ENCODE measurements at places on chromosomes 2 and 18. TPM values are rescaled to one million over a fixed set of nuclear protein-coding genes. Genes with fewer than 3 reads are reported as not detected.

DNA sequence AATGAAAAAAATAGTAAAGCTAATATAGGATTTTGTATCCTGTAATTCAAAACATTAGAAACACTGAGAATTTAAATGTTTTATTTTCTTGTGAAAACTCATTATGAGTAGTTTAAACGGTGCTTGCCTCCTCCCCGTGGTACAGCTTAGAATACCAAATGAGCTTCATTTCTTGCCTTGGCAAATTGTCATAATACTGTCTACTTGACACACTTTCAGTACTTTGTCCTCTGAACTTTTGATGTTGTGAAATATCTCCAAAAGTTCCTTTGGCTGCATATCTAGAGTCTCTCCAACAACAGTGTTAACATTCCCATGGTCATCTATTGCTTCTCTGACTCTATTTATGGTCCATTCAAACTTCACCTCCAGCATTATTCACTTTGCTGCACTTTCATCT, 61.9 kb upstream of the EPB41L5 start:
- no peak for DNase-seq

GRCh38 chr2:7728388-7728787, 811.2 kb downstream of the RNF144A start:
- no peak for DNase-seq

DNA sequence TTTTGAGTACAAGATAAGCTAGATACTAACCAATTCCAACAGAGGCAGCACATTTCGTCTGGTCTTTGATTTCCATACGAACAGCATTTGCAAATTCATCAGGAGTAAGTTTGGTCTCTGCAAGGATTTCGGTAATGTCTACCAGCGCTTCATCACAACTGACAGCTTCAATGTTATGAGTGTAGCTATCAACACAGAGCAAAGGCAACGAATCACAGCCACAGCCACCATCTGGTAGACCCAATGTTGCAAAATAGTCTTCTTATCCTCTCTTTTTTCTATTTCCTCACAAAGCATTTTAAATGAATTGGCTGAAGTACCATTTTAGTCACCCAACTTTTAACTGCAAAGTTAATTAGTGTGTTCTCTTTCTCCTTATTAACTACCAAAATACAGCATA, 68.3 kb downstream of the REV1 start:
- DNase-seq, result no peak

- DNase-seq, result peak; percentile 63
Measured at GRCh38 chr2:207734264-207734635, 22.8 kb downstream of the CCNYL1 start.

- no peak for DNase-seq
Measured at GRCh38 chr18:42296723-42297122, 341.7 kb downstream of the PIK3C3 start.

- peak; percentile 27 for DNase-seq
Measured at GRCh38 chr18:3441290-3441689, 8.7 kb upstream of the TGIF1 start.

GRCh38 chr2:226554701-226555100, 244.9 kb downstream of the IRS1 start:
- no peak for DNase-seq

DNA sequence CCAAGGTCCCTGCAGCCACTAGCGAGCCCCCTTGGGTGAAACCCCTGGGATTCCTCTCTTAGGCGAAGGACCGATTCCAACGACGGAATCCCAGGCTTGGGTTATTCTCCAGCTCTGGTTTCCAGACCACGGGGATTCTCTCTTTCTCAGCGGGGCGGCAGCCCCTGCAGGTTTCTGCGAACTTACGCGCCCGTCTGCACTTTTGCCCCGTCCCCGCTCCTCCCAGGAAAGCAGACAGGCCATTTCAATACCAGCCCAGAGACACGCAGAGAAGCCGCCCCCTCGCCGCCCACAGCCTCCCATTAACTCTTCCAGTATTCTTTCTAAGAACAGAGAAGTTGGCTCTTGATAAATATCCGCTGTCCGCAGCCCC, 1.2 kb downstream of the CBLN2 start:
- DNase-seq, result peak; percentile 4

The STARD6 gene
- 0.13 TPM for total RNA-seq

The DNAH6 gene
- under 0.01 TPM for total RNA-seq

The ORC2 gene
- 13.8 TPM for total RNA-seq

The CUL3 gene
- total RNA-seq, result 39.7 TPM

The CYB5A gene
- total RNA-seq, result 32.3 TPM

The FECH gene
- 34.9 TPM for total RNA-seq
